Activated CD4-positive, alpha-beta memory T cell treated with anti-CD3 and anti-CD28 coated beads, Interleukin-2, amount 10 ng/mL, durations not matched to agents 7 days and 5 days (primary cell): ENCODE measurements at places on chromosomes 6 and 20. TPM values are rescaled to one million over a fixed set of nuclear protein-coding genes. Genes with fewer than 3 reads are reported as not detected.
A peak's percentile ranks its signal among the peaks of the same experiment; 100 is the strongest.

- DNase-seq, result no peak
- H3K36me3 ChIP-seq, result no peaks in the 10 kb centered on the region
- H3K4me1 ChIP-seq, result no peaks in the 10 kb centered on the region
- H3K27me3 ChIP-seq, result peaks cover 5% of the 10 kb centered on the region
- H3K4me3 ChIP-seq, result no peak overlapping the region
Observed at GRCh38 chr6:27422651-27423332, 34.2 kb downstream of the ZNF391 start.

DNA sequence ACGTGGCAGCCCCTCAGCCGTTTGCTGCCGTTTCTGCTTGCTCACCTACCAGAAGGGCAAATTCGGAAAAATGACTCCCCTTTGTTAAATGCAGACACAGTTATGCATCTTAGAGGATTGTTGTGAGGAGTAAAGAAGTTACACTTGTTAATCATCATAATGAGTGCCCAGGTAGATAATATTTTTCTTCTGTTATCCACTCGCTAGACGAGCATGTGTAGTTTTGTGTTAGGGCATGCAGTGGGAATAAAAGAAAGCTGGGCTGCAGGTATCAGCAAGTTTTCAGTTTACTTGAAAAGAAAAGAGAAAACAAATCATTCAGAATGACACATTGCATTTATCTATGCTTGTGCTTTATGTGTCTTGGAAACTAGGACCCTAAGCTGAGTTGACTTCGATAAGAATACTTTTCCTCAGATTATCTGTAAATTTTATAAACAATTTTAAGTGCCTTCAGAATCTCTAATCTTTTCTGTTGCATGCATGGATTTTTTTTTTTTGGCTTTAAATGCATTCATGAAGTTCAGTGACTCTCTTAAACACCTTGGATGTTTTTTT lies 365.3 kb downstream of the QKI start:
- peaks cover 9% of the 10 kb centered on the region for H3K4me1 ChIP-seq
- no peak overlapping the region for H3K27ac ChIP-seq
- H3K27me3 ChIP-seq, result peaks cover 10% of the 10 kb centered on the region
- no peak overlapping the region for H3K4me3 ChIP-seq

DNA sequence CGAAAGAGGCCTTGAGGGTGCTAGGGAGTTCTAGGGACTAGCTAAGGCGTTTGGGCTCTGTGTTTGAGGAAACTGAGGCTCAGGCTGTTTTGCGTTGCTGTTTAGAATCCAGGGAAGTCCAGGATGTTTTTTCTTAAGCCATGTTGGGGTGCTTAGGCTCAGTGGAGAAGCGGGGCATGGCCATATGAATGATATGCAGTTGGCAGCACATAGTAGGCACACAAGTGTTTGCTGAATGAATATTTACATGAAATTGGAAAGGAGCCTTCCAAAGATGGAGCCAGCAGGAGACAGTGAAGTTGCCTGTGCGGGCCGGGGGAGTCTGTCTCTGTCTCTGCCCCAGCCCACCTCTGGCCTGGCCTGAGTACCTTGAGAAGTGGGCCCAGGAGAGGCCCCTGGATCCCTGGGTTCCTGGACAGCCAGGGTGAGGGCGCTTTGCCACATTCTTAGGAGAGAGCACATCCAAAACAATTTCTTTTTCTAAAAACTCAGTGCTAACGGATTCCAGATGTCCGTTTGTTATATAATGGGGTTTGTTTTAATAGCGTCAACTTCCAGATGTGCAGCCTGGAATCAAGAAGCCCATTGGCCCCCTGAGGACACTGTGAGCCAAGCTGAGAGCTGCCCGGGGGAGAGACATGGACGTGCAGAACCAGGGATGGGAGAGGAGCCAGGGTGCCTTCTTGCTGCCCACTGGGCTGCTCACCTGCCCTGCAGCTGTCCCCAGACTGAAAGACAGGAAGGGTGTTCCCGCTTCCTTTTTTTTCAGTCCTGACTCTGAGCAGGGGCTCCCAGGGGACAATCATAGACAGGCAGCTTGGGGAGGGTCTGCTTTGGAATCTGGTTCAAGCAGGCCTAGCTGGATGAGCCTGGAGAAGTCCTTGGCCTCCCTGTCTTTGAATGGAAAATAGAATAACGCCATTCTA lies 20.1 kb upstream of the EMILIN3 start:
- no peak overlapping the region for H3K27ac ChIP-seq
- DNase-seq, result no peak
- H3K4me3 ChIP-seq, result no peak overlapping the region
- no peaks in the 10 kb centered on the region for H3K36me3 ChIP-seq
- H3K27me3 ChIP-seq, result peaks cover 5% of the 10 kb centered on the region

DNA sequence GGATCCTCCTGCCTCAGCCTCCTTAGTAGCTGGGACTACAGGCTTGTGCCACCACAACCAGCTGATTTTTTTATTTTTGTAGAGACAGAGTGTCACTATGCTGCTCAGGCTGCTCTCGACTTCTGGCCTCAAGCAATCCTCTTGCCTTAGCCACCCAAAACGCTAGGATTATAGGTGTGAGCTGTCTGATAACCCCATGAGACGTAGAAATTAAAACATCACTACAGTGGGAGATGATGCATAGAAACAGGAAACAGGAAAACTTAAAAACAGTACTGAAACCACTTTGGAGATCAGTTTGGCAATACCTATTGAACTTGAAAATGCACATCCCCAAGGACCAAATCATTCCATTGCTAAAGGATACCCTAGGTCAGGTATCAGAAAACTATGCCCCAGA lies 10.8 kb downstream of the SENP6 start:
- peak overlapping the region; percentile 15 for H3K4me3 ChIP-seq
- H3K36me3 ChIP-seq, result peaks cover 26% of the 10 kb centered on the region
- DNase-seq, result no peak

DNA sequence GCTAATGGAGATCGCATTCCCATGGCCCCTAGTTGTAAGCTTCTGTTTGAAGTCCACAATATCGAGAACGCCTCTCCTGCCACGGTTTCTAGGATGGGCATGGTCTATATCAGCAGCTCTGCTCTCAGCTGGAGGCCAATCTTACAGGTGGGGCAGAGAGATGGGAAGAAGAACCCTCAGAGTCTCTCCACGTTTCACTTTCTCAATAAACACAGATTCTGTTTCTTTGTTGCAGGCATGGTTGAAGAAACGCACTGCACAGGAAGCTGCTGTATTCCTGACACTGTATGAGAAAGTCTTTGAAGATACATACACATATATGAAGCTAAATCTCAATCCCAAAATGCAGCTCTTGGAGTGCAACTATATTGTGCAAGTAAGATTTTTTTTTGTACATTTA lies 157.9 kb downstream of the DNAH8 start:
- H3K27me3 ChIP-seq, result peaks cover 3% of the 10 kb centered on the region
- H3K4me1 ChIP-seq, result peaks cover 23% of the 10 kb centered on the region
- DNase-seq, result no peak
- H3K4me3 ChIP-seq, result no peak overlapping the region
- no peaks in the 10 kb centered on the region for H3K36me3 ChIP-seq
- no peak overlapping the region for H3K27ac ChIP-seq

GRCh38 chr6:38508894-38509293 lies 130.8 kb downstream of the BTBD9 start:
- no peaks in the 10 kb centered on the region for H3K36me3 ChIP-seq
- no peak for DNase-seq
- no peak overlapping the region for H3K4me3 ChIP-seq
- no peaks in the 10 kb centered on the region for H3K4me1 ChIP-seq

GRCh38 chr6:51137777-51138176 lies 319.1 kb downstream of the TFAP2B start:
- H3K27me3 ChIP-seq, result no peaks in the 10 kb centered on the region
- H3K4me3 ChIP-seq, result no peak overlapping the region
- H3K36me3 ChIP-seq, result no peaks in the 10 kb centered on the region

- H3K27ac ChIP-seq, result no peak overlapping the region
- H3K4me1 ChIP-seq, result peaks cover 30% of the 10 kb centered on the region
- no peaks in the 10 kb centered on the region for H3K27me3 ChIP-seq
- H3K36me3 ChIP-seq, result peaks cover 10% of the 10 kb centered on the region
- no peak overlapping the region for H3K4me3 ChIP-seq
Observed at GRCh38 chr6:4909063-4909706, 94.7 kb downstream of the RPP40 start.

- peaks cover 4% of the 10 kb centered on the region for H3K36me3 ChIP-seq
- no peak for DNase-seq
- H3K27ac ChIP-seq, result no peak overlapping the region
- H3K27me3 ChIP-seq, result peaks cover 1% of the 10 kb centered on the region
- peaks cover 8% of the 10 kb centered on the region for H3K4me1 ChIP-seq
Observed at GRCh38 chr6:128478230-128479047, 42.0 kb downstream of the PTPRK start.

KIF25 gene
- total RNA-seq, result not detected

PSORS1C1 gene
- total RNA-seq, result not detected
